ENCODE measurements at places on chromosomes 7 and 10.

- no peak overlapping the region for H3K4me3 ChIP-seq
- no peak for DNase-seq
- H3K27ac ChIP-seq: no peak overlapping the region
- H3K4me1 ChIP-seq: no peaks in the 10 kb centered on the region
- H3K27me3 ChIP-seq: no peaks in the 10 kb centered on the region
These were observed 7.7 kb downstream of the FRG2B start for GRCh38 chr10:133618851-133619250.

DNA sequence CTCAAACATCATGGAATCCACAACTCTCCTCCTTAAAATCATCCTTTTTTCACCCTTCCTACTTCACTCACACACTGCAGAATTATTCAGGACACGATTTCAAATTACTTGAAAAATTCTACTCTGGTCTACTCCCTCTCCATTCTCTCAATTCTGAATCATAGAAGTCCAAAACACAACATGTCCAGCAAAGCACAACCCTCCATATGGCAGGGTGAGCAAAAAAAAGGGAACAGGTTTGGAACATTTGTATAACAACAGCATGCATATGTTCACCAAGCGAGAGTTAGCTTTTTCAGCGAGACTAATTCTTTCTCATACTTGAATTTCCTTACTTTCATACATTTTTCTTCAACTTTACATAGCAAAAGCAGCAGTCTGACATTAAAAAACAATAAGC lies 73.4 kb downstream of the ABI1 start:
- DNase-seq: no peak
- no peaks in the 10 kb centered on the region for H3K27me3 ChIP-seq
- no peak overlapping the region for H3K4me3 ChIP-seq
- no peak overlapping the region for H3K27ac ChIP-seq
- no peaks in the 10 kb centered on the region for H3K36me3 ChIP-seq
- H3K4me1 ChIP-seq: no peaks in the 10 kb centered on the region

- peak; percentile 34 for DNase-seq
- H3K4me1 ChIP-seq: no peaks in the 10 kb centered on the region
- H3K27ac ChIP-seq: peak overlapping the region; percentile 25
- H3K4me3 ChIP-seq: no peak overlapping the region
- no peaks in the 10 kb centered on the region for H3K36me3 ChIP-seq
These were observed 3.7 kb downstream of the RGS10 start for GRCh38 chr10:119538632-119539358.

DNA sequence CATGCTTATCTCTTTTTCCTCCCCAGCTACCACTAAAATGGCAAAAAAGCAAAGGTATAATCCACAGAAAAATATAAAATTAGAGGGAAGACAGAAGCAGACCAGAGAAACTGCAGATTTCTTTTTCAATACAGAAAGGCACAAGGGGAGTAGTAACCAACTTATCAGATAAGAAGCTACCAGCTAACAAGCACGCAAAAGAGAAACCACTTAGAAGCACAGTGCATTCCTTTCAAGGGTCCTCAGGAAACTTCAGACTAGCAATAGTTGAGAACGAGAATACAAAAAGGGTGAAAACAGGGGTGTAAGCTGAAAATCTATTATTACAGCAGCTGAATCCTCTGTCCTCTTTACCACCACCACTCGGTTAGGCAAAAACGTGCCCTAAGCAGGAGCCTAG lies 9.9 kb upstream of the OR2A5 start:
- no peak overlapping the region for H3K27ac ChIP-seq
- no peak for DNase-seq
- H3K27me3 ChIP-seq: no peaks in the 10 kb centered on the region
- H3K4me1 ChIP-seq: no peaks in the 10 kb centered on the region

GRCh38 chr10:22684699-22685098 lies 29.7 kb downstream of the PIP4K2A start:
- H3K36me3 ChIP-seq: no peaks in the 10 kb centered on the region
- no peak for DNase-seq
- H3K4me3 ChIP-seq: no peak overlapping the region
- H3K27ac ChIP-seq: peak overlapping the region; percentile 66
- H3K27me3 ChIP-seq: no peaks in the 10 kb centered on the region

DNA sequence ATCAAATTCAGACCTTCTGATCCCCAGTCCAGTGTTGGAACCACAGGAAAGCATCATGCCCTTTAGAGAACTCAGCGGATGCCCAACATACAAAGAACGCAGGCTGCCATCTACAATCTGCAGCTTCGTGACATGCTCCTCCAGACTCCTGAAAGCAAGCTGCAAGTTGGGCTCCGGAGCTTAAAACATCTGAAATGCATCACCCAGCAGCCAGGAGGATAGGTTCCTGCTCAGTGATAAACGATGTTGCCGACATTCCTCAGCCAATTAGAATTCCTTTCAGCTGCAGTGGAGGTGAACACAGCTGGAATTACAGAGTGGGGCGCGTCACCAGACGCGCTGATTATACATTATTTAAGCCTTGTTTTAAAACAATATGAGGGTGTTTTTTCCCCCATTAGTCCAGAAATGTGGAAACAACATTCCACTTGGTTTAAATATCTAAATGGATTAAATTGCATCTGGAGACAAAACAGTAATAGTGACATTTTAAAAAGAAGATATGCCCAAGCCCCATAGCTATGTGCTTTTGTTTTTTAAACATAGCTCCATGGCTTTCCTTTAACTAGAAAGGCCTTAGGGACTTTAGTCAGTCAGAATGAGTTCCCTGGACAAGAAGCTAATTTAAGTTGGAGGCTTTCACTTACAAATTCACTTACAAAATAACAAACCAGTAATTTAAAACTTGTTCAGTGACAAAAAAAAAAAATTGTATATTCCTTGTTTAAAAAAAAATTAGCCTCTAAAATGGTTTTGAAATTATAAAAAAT lies 6.3 kb downstream of the SMURF1 start:
- H3K27me3 ChIP-seq: no peaks in the 10 kb centered on the region
- no peaks in the 10 kb centered on the region for H3K36me3 ChIP-seq
- no peak overlapping the region for H3K4me3 ChIP-seq
- no peak for DNase-seq

- no peak overlapping the region for H3K27ac ChIP-seq
- no peaks in the 10 kb centered on the region for H3K4me1 ChIP-seq
- DNase-seq: no peak
- no peak overlapping the region for H3K4me3 ChIP-seq
These were observed 33.7 kb upstream of the PLXDC2 start for GRCh38 chr10:19782430-19783089.

- no peak for DNase-seq
- H3K4me3 ChIP-seq: no peak overlapping the region
- H3K36me3 ChIP-seq: no peaks in the 10 kb centered on the region
- peak overlapping the region; percentile 46 for H3K27ac ChIP-seq
- no peaks in the 10 kb centered on the region for H3K27me3 ChIP-seq
- H3K4me1 ChIP-seq: no peaks in the 10 kb centered on the region
These were observed 205.3 kb upstream of the HABP2 start for GRCh38 chr10:113347508-113347907.

GRCh38 chr10:60310740-60311139 lies 78.9 kb downstream of the ANK3 start:
- DNase-seq: no peak
- no peak overlapping the region for H3K4me3 ChIP-seq
- H3K4me1 ChIP-seq: no peaks in the 10 kb centered on the region
- H3K27me3 ChIP-seq: no peaks in the 10 kb centered on the region
- H3K27ac ChIP-seq: no peak overlapping the region
- no peaks in the 10 kb centered on the region for H3K36me3 ChIP-seq

GRCh38 chr7:45402480-45403218 lies 171.5 kb upstream of the ADCY1 start:
- H3K27ac ChIP-seq: no peak overlapping the region
- no peaks in the 10 kb centered on the region for H3K27me3 ChIP-seq
- H3K4me3 ChIP-seq: no peak overlapping the region
- no peaks in the 10 kb centered on the region for H3K36me3 ChIP-seq
- no peaks in the 10 kb centered on the region for H3K4me1 ChIP-seq
- no peak for DNase-seq

GRCh38 chr10:78937393-78937792 lies 131.4 kb upstream of the ZMIZ1 start:
- H3K36me3 ChIP-seq: no peaks in the 10 kb centered on the region
- DNase-seq: no peak
- no peak overlapping the region for H3K27ac ChIP-seq
- no peaks in the 10 kb centered on the region for H3K27me3 ChIP-seq
- no peaks in the 10 kb centered on the region for H3K4me1 ChIP-seq
- H3K4me3 ChIP-seq: no peak overlapping the region

DNA sequence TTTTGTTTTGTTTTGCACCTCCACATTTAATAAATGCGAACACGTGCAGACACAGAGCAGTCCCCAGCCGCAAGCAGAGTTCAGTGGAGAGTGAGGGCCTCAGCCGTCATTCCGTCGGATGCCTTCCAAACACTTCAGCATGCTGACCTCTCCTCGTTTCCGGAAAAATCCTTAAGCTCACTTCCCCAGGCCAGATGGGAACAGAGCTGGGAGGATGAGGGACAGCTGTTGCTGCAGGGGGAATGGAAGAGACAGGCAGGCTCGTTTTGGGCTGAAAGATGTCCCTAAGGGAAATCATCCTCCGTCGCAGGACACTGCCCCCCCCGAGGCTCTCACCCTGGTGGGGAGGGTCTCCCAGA lies 17.2 kb upstream of the FGFR2 start:
- H3K4me3 ChIP-seq: no peak overlapping the region
- no peaks in the 10 kb centered on the region for H3K27me3 ChIP-seq
- no peak overlapping the region for H3K27ac ChIP-seq
- no peaks in the 10 kb centered on the region for H3K4me1 ChIP-seq
- H3K36me3 ChIP-seq: no peaks in the 10 kb centered on the region
- DNase-seq: no peak

DNA sequence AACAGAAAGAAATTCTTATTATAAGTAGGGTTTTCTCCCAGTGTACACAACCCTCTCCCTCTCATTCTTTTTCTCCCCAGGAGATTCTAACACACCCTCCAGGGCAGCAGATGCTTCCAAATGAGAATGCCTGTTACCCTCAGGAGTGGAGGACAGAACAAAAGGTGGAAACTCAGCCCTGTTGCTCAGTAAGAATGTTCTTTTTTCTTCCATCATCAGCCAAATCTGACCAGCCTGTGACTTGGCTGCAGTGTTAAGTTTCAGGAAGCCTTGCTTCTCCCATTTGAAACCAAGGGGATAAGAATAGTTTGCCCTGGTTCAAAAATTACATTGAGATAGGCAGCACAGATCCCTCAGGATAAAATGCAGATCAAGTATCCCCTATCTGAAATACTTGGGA lies 77.5 kb upstream of the EEPD1 start:
- no peaks in the 10 kb centered on the region for H3K4me1 ChIP-seq
- H3K27ac ChIP-seq: no peak overlapping the region
- H3K27me3 ChIP-seq: no peaks in the 10 kb centered on the region
- H3K36me3 ChIP-seq: no peaks in the 10 kb centered on the region

DNA sequence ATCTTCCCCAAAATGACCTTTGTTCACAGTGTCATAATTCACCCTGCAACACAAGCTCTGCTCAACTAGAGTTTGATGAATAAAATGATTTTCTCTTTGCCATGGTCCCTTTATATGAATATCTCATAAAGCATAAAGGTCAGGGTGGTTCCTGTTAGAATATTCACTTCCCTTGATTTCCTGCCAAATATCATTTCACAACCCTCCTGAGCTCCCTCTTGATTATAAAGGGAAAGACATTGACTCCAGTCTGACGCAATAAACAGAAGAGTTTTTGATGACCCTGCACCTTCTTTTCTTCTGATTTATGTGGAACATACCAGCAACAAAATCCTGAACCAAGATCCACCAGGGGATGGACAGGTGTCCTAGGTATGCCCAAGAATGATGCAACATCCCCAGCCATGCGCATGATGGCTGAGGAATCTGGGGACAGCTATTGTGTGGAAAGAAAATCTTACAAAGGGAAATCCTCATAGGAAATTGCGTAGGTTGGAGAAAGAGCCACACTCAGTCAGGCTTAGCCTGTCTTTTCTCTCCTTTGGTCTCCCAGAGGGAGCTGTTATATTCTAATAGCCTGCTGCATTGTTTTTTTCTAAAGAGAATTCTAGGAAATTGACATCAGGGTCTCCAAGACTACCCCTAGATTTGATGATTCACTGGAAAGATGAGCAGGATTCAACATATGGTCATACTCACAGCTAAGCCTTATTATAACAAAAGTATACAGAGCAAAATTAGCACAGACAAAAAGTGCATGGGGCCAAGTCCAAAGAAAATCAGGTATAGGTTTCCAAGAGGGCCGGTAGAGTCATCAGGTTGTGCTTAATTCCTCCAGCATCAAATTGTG lies 18.8 kb downstream of the IFIT3 start:
- H3K4me1 ChIP-seq: peaks cover 2% of the 10 kb centered on the region
- peak overlapping the region; percentile 64 for H3K27ac ChIP-seq
- no peak overlapping the region for H3K4me3 ChIP-seq
- H3K27me3 ChIP-seq: no peaks in the 10 kb centered on the region
- DNase-seq: no peak
- H3K36me3 ChIP-seq: no peaks in the 10 kb centered on the region

GRCh38 chr10:113491967-113492565 lies 60.8 kb upstream of the HABP2 start:
- no peak for DNase-seq
- H3K27me3 ChIP-seq: no peaks in the 10 kb centered on the region
- peak overlapping the region; percentile 38 for H3K4me3 ChIP-seq
- H3K4me1 ChIP-seq: peaks cover 6% of the 10 kb centered on the region
- H3K36me3 ChIP-seq: no peaks in the 10 kb centered on the region

GRCh38 chr7:103613655-103614642 lies 167.9 kb upstream of the SLC26A5 start:
- no peak for DNase-seq
- H3K27me3 ChIP-seq: no peaks in the 10 kb centered on the region
- no peak overlapping the region for H3K4me3 ChIP-seq
- no peaks in the 10 kb centered on the region for H3K36me3 ChIP-seq

DNA sequence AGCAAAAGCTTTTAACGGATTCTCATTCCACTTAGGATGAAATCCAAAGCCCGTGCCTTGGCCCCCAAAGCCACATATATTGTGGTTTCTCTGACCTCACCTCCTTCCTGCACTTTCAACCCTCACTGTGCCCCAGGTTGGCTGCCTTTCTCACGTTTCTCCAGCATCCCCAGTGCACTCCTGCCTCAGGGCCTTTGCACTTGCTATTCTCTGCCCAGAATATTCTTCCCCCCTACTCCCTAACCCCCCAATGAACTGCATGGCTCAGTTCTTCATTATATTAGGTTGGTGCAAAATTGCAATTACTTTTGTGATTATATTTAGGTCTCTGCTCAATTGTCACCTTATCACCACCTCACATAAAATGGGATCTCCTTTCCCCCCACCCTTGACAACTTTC lies 34.2 kb downstream of the MYOF start:
- H3K27me3 ChIP-seq: no peaks in the 10 kb centered on the region
- no peaks in the 10 kb centered on the region for H3K36me3 ChIP-seq
- no peak for DNase-seq
- H3K27ac ChIP-seq: peak overlapping the region; percentile 100

DNA sequence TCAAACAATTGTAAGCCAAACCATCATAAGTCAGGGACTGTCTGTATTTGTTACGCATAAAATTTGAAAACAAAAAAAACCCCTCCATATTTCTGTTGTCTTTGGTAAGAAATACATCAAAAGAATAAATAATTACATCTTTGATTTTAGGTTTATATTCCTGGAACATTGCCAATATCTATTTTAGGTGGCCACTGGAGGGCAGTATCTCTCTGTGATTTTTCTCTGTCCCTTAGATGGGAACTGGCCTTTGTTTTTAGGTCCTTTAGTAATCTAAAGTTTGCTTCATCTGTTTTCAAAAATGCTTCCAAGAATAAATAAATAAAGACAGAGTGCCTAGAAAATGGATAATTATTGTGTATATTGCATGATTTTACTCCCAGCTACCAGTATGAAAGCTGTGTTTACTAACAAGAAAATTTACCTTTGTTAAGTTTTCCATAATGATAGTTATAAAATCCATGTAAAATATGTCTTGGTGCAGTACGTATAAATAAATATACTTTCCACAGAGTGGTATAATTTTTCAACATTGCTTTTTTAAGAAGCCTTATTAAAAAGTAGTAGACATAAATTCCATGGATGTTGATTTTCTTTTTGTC lies 64.2 kb downstream of the PHYHIPL start:
- H3K36me3 ChIP-seq: no peaks in the 10 kb centered on the region
- no peak for DNase-seq
- H3K27me3 ChIP-seq: no peaks in the 10 kb centered on the region
- no peak overlapping the region for H3K27ac ChIP-seq

Data from breast epithelium (tissue), 4 donors.